ENCODE measurements at places on chromosomes 5 and 9.

DNA sequence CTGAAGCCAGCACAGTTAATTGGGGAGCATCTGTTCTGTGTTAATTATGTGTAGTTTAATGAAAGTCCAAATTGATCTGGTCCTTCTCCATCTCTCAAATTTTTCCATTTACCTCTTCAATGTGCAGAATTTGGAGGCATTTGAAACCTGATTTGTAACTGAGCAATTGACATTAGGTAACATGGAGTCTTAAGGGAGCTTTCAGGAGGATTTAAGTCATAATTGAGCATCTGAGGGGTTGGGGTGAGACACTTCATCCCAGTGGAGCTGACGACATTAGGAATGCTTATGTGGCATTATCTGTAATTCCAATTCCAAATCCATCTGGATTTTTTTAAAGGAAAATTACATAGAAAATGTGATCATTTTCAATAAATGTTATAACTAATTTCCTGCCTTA lies 1015.9 kb downstream of the TLE1 start:
- DNase-seq: no peak

DNA sequence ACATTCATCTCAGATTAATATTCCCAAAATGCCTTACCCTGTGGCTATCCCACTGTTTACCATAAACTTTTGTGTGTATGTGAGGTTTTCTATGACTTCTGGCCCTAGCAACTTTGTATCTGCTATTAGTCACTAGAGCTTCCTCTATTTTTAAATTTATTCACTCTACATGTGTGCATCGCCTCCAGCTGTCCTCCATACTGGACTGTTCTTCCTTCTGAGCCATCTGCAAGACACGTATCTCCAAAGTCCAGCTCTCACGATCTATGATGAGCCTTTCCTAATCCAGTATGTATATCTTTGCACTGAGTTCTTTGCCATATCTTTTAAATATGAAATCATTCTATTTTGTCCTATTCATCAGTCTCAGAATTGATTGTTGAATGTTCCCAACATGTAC lies 1.7 kb upstream of the GNG10 start:
- no peak for DNase-seq

DNA sequence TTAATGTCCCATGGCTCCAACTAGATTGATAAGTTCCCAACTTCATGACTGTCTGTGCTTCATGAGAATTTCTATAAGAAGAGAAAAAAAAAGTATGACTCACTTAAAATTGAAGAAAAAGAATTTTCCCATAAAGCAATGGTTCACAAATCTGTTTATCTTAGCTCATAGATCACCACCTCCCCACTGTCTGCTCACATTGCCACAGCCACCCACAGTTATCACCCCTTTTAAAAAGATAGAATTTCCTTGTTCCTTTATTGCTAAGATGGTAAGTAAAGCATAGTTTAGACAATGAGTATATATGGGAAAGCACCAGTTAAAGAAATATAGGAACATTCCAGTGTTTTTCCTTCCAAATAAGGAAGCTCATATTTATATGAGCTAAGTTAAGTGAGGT lies 67.1 kb downstream of the ALDH7A1 start:
- no peak for DNase-seq

DNA sequence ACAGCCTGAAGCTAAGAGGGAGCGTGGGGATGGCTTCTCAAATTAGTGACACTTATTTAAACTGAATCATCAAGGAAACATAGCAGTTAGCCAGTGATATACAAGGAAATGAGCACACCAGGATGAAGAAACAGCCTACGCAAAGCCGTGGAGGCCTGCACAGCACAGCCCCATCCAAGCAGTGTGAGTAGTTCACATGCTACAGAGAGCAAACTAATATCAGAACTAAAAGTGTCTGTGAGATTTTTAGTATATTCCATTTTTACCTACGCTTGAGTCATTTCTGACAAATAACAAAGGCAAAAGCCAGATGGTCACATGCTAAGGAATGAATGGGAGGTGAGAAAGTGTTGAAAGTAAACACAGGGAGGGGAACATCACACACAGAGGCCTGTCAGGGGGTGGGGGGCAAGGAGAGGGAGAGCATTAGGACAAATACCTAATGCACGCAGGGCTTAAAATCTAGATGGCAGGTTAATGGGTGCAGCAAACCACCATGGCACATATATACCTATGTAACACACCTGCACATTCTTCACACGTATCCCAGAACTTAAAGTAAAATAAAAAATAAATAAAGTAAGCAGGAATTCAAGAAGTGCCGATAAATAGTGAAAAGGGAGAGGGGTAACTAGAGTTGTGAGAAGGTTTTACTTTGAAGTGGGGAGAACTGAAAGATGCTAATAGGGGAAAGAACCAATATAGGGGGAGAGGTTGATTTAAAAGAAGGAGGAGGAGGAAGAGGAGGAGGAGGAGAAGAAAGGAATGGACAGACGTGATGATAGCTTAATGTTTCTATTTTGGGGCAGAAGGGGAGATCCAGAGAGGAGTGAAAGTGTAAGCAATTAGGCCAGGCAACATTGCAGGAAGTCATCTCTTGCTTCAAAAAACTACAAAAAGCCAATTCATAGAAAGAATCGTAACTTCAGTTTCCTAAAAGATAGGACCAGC lies 100.9 kb upstream of the PTGER4 start:
- DNase-seq: no peak

DNA sequence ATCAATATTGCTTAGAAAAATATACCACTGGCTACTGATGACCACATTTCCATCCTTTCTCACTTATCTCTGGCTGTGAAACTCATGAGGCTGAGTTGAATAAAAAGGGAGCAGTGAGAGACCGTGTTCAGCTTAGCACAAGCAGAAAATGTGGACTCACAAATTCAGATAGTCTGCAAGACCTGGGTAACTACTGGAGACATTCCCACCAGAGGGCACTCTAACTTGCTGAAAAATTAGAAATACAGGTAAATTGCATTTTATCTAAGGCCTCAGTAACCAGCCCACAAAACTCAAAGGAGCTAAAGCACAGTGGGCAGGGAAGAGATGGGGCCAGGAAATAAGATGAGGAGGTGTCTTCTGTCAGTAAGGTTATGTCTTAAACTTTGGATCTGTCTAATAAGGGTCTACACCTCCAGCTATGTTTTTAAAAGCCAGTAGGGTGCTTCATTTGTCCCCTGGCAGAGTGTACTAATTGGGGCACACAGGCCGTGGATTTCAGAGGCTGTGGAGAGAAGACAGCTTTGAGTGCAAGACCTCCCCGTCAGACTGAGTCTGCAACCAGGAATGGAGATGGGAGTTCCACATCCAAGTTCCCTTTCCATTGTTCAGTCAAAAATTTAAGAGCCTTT lies 8.7 kb upstream of the NDUFB6 start:
- DNase-seq: peak; percentile 56

DNA sequence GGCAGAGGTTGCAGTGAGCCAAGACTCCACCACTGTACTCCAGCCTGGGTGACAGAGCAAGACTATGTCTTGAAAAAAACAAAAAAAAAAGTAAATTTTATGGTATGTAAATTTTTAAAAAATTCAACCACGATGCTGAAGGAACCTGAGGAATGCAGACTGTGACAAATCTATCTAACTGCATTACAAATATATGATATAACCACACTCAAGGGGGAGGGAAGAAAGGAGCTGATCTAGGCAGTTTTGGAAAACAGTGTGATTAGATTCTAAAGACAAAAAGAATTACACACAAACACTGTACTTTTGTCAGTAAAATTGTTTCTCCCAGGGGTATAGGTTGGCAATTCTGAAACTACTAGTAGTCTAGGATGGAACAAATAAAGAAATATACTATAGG lies 17.0 kb downstream of the LARS1 start:
- DNase-seq: no peak

- DNase-seq: no peak
Measured at GRCh38 chr5:132195727-132196126, 31.9 kb downstream of the P4HA2 start.

DNA sequence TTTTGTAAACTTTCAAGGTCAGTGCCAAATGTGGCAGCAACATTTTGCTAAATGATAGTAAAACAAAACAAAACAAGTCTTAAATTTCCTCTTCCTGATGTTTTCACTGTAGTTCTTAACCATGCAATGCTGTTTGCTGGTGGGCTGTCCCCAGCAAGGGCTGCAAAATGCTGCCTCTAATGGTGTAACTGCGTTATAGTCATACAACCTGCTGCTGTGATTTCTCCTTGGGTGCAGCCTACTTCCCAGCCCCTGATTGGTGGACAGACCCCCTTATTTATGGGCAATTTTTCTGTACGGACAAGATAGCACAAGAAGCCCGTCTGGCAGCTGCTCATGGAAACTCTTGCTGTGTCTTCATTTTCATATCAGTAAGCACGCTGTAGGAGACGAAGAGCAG lies 26.6 kb upstream of the PIP5K1B start:
- peak; percentile 11 for DNase-seq

- no peak for DNase-seq
Measured at GRCh38 chr5:139494832-139495231, 12.3 kb upstream of the STING1 start.

GRCh38 chr5:171606414-171607024 lies 179.1 kb upstream of the SMIM23 start:
- no peak for DNase-seq

DNA sequence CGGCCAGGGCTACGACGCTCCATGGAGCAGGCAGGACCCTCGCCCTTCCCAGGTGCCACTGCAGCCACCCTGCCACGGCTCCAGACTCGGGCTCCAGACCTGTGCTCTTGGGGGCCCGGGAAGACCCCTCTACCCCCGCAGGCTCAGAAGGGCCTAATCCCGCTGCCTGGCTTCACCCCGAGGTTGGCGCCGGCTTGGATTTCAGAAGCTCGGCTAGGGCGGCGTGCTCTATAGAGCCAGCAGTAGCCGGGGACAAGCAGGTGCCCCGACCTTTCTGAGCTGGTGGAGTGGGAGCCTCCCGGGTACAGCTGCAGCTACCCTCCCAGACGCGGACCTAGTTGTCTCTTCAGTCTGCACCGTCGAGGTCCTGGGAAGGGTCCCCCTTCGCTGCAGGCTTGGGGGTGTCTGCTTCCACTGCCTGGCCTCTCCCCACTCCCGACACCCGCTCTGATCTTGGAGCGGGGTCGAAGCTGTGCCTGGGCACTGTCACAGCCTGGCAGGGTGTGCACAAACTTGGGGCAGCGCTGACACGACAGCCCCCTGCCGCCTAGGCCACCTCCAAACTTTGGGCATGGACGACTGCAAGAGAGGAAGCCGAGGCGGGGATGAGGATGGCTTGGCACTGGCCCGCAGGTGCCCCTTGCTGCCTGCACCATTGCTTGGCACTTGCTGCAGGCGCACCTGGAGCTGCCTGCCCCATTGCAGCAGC lies 1366.1 kb upstream of the CDH9 start:
- no peak for DNase-seq

GRCh38 chr5:137960141-137960540 lies 70.9 kb downstream of the PKD2L2 start:
- DNase-seq: no peak

DNA sequence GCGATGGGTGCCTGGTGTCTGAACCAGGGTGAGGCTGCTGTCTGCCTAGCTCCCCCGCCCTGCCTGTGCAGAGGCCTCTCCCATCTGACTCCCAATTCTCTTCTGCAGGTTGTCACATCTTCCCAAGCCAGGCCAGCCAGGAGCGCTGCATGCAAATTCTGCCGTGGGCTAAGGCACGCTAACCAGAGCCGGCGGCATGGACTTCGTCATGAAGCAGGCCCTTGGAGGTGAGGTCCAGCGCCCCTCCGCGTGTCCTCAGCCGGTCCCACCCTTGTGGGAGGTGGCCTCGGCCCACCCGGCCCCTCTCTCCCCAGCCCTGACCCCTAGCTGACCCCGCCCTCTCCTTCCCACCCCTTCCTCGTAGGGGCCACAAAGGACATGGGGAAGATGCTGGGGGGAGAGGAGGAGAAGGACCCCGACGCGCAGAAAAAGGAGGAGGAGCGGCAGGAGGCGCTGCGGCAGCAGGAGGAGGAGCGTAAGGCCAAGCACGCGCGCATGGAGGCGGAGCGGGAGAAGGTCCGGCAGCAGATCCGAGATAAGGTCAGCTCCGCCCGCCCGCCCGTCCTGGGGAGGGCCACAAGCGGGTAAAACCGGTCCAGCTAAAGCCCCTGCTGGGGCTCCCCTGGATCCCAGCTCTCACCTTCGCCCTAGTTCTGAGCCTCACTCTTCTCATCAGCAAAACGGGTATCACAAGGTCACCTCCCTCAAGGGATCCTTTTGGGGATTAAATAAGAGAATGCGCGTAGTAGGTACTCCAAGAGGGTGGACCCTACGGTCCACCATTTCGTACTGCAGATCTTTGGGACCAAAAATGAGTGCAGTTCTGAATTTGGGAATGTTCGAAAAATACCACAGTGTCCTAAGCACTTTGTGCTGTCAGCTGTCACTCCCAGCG lies 7.4 kb downstream of the CPLX2 start:
- DNase-seq: no peak

DNA sequence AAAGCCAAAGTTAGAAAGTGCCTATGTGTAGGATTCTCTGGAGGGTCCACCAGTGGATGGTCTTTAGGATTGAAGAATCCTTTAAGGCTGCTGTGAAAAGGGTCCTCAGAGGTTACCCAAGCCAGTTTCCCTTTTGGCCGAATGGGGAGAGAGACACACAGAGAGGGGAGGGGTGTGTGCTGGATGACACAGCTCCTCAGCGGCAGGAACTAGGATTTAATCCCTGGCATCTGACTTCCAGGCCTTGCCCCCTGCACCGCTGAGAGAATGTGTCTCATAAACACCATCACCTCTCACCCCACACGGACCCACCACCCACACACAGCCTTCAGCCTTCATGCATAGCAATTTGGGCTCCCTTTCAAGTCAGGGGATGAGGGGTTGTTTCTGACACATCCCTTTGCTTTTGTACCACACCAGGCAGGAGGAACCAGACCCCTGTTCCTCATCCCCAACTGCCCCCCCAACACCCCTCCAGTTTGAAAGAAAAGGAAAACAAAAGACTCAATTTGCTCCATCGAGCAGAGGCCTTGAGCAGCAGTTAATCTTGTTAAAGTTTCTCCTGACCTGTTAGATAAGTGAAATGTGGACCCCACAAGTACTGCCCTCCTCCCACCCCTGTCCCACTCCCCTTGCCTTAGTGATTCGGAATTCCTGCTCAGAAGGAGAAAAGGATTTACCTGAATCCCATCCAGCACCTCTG lies 4.0 kb downstream of the PAPPA start:
- peak; percentile 45 for DNase-seq

DNA sequence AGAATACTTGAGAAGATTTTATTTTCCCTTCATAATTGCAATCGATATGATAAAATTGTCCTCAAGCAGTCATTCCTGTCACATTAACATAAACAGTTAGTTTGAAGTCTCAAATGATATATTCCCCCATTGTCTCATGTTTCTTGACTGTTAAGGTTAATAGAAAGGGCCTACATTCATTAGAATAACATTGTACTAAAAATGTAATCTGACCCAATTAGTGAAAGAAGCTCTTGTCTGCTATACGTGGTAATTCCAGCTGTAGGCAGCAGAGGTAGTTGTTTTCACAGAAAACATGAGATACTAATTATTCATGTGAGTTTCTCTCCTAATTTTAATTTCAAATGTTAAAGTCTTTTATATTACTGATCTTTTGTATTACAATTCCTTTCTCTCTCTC lies 25.9 kb upstream of the AP3B1 start:
- DNase-seq: peak; percentile 35

DNA sequence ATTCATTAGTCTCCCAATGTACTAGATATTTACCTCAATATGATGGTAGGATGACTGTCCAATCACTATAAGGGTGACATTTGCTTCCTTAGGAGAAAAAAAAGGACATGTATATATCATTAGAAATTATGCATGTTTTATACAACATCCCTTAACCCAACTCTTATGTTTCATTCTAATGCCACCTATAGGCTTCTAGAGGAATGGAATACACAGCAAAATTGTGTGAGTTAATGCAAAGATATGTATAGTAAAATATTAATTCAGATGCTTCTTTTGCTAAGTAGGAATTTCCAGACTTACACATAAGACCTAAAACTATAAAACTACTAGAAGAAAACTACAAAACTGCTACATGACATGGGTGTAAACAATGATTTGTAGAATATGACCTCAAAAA lies 3.5 kb downstream of the PRXL2C start:
- DNase-seq: peak; percentile 37

All from muscle of leg (tissue), 16 donors.